ENCODE measurements at places on chromosomes 7 and 10.

- no peak for DNase-seq
These were observed 97.4 kb downstream of the CPED1 start for GRCh38 chr7:121085922-121086321.

- DNase-seq = no peak
These were observed 152.7 kb upstream of the AUTS2 start for GRCh38 chr7:69445541-69445940.

- DNase-seq = no peak
These were observed 139.4 kb downstream of the CCDC71L start for GRCh38 chr7:106521541-106521940.

DNA sequence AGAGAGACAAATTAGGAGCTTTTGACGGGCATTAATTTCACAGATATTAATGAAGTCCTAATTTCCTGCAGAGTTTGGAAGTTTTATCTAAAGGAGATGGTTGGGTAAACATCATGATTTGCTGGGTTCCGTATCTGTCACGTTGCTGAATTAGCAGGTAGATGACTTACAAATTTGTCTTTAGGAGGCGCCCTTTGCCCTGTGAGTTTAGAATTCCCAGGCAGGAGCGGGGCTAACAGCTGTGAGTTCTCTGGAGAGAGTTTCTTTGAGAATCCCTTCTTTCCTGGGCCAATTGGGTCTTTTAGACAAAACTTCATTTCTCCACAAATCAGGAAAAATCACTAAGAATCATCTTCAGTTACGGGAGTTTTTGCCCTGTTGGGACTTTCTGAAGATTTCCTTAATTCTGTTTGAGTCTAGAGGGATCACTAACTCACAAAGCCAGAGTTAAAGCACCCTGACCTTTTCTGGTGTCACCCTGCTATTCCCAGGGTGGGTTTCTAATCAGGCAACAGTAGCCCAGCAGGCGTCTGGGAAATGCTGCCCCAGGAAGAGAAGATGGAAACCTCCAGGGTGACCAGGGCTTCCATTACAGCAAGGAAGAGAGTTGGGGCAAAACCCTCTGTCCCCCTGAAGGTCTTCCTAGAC is 63.7 kb downstream of the PRKCQ start:
- no peak for DNase-seq

GRCh38 chr10:73865459-73866442 is 8.6 kb downstream of the CAMK2G start:
- DNase-seq = no peak

- no peak for DNase-seq
These were observed 142.5 kb upstream of the RET start for GRCh38 chr10:42934351-42934811.

DNA sequence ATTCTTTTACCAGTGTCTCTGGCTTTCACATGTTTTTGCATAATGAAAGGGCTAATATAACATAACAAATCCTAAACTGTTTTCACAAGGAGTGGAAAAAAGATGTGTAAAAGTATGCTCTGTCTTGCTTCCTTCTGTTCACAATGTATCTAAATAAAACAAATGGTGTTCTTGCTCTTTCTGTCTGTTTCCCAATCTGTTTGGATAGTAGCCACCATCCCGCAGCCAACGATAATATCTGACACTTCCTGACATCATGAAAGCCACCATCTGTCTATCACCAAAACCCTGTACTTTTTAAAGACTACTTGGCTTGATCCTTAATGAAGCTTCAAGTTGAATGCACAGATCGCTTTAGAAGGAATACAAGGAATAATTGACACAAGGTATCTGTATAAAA is 246.2 kb downstream of the ETV1 start:
- no peak for DNase-seq

GRCh38 chr7:47452715-47453092 is 129.2 kb downstream of the TNS3 start:
- no peak for DNase-seq

DNA sequence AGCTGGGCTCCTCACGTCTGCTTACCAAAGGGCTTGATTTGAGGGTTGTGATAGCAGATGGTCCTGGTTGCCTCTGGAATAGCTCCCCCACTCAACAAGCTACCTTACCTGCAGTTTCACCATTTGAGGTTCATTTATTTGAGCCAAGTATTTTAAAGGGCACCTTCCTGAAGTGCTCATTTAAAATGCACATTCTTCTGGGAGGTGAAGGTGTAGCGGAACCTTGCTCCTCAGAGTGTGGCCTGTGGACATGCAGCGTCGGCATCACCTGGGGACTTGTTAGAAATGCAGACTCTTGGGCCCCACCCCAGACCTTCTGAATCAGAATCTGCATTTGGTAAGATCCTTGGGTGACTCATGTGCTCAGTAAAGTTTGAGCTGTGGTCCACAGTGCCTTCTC is 2.3 kb downstream of the CDH23 start:
- no peak for DNase-seq

GRCh38 chr10:77940225-77940624 is 13.7 kb upstream of the DLG5 start:
- DNase-seq = no peak

GRCh38 chr7:70000737-70001348 is 402.6 kb downstream of the AUTS2 start:
- no peak for DNase-seq

- no peak for DNase-seq
These were observed 83.3 kb upstream of the DNAJC1 start for GRCh38 chr10:22086730-22087401.

GRCh38 chr10:14332903-14333302 is 2.2 kb upstream of the FRMD4A start:
- no peak for DNase-seq

DNA sequence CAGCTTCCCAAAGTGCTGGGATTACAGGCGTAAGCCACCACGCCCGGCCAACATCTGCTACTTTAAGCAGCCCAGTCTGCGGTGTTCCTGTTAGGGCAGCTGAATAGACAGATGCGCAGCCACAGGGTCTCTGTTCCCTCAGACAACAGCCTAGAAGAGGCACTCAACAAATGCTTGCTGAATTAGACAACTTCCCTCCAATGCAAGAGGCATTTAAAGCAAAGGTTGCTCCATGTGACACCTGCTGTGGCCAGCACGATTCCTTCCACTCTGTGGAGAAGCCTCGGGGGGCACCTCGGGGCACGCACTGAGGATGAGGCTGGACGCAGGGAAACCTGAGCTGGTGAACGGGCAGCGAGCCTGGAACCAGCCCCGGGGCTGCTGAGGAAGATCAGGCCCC is 237.8 kb downstream of the MAD1L1 start:
- DNase-seq = no peak

DNA sequence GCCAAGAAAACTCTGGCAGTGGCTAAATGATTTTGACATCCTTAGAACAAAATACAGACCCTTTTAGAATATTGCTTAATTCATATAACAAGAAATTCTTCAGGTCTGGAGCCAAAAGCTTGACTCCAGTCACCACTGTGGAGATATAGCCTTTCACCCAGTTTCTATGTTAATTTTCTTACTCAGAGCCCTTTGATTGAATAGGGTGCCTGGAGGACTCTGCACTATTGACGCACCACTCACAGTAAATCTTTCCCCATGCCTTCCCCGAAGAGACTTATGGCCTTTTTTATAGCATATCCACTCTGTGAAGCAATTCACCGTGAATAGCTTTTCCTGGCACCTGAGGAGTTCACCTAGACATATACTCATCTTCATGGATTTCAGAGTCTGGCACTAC is 613.8 kb downstream of the ZWINT start:
- DNase-seq = no peak

GRCh38 chr10:110708776-110709443 is 64.8 kb downstream of the RBM20 start:
- DNase-seq = no peak

- DNase-seq = no peak
These were observed 2.1 kb upstream of the SSC4D start for GRCh38 chr7:76411626-76412025.

GRCh38 chr10:18681366-18681765 is 22.1 kb downstream of the ARL5B start:
- DNase-seq = no peak

DNA sequence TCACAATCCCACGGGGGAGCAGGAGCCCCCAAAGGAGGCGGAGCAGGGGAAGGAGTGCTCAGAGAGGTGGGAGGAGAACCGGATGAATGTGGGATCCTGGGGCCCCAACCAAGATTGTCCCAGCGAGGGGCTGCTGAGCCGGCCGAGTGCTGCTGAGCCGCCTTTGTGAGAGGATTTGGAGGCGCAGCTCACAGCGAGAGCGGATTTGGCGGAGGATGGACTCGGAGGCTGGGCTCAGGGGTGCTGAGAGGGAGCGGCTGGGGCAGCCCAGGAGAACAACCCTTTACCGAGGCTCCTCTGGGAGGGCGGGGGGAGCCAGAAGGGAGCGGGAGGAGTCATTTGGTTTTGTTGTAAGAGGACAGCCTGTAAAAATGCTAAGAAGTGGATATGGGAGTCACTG is 23.0 kb downstream of the GHRHR start:
- DNase-seq = no peak

DNA sequence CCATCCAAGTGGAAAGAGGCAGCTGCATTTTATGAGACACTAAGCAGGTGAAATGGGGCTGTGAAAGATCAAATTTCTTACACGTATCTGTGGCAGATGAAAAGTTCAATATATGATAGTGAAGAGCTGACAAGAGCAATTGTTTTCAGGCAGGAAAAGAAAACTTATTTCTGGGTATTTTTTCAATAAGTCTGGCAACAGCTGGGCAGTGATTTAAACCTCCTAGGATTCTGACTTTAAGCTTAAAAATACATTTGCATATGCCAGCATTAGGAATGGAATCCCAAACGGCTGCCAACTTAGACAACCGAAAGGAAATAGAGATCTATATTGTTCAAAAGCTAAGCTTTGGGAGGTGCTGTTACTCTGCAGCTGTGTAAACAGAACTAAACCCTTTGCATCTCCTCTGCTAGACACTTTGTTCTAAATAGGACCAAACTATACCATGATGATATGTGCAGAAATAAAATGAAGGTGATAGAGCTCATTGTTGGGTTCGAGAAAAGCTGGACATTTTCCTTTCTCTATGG is 26.1 kb downstream of the DYNC1I1 start:
- DNase-seq = no peak

- DNase-seq = no peak
These were observed 60.7 kb downstream of the R3HCC1L start for GRCh38 chr10:98195120-98195519.

DNA sequence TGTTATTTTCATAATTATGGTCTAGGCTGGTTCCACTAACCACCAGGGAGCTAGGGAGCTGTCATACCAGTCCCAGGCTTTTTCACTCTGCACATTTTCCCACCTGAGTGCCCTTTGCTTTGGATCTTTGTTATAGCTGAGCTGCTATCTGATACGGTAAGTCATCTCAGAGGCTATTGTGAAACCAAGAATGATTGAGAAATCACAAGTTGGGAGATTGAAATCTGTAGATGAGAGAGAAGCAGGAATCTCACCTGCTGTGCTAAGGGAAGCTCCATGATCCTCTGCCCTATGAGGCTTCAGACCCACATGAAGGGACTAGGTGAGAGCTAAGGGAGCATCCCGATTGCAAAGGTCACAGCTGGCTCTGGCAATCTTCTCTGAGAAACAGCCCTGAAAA is 307.8 kb downstream of the REEP3 start:
- DNase-seq = no peak

DNA sequence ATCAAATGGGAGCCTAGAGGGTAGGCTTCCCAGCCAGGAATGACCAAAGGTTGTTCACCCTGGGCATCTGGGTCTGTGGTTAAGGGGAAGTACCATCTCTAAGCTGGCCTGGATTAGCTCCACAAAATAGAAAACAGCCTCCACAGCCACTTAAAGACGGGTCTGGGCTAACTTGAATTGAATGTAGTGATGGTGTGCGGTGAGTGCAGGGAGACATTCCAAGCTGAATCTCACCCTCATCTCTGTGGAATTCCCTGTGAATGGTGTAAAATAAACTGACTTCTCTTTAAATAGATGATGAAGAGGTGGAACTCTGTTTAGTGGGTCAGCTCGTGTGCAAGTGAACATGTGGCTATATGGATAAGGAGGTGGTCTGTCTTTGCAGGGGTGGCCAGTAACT is 251.0 kb downstream of the DYNC1I1 start:
- DNase-seq = no peak

GRCh38 chr10:48551861-48552591 is 52.8 kb downstream of the ARHGAP22 start:
- no peak for DNase-seq

GRCh38 chr10:89466599-89467035 is 52.2 kb downstream of the IFIT5 start:
- no peak for DNase-seq

DNA sequence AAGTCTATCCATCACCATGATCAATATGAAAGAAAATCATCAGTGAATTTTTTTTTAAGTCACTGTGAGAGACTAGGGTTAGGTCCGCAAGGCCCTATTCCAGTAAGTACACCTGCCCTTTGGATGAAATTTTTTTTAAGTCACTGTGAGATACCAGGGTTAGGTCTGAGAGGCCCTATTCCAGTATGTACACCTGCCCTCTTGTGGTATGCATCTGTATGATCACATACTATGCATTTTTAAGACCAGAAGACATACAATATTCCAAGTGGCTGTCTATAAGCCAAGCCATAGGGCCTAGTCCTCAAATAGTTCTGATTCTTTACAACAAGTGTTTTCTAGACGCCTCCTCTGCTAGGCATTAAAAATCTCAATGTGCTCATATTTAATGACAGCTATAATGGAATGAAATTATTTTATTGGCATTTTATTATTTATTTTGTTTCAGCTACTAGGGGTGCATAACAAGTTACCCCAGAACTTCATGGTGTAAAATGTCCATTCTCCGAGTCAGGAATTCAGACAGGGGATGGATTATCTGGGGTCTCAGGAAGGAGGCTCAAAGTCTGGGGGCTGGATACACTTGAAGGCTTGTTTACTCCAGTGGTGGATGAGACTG is 53.1 kb downstream of the TEX36 start:
- no peak for DNase-seq

DNA sequence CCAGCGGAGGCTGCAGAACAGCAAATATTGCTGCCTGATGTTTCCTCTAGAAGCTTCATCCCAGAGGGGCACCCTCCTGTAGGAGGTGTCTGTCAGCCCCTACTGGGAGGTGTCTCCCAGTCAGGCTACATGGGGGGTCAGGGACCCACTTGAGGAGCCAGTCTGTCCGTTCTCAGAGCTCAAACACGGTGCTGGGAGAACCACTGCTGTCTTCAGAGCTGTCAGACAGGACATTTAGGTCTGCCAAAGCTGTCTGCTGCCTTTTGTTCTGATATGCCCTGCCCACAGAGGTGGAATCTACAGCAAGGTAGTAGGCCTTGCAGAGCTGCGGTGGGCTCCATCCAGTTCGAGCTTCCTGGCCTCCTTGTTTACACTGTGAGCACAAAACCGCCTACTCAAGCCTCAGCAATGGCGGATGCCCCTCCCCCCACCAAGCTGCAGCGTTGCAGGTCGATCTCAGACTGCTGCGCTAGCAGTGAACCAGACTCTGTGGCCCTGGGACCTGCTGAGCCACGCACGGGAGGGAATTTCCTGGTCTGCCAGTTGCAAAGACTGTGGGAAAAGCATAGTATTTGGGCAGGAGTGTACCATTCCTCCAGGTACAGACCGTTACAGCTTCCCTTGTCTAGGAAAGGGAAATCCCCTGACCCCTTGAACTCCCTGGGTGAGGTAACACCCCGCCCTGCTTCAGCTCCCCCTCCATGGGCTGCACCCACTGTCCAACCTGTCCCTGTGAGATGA is 17.7 kb upstream of the MINDY3 start:
- DNase-seq = no peak
